ENCODE measurements at places on chromosomes 7 and 10.

DNA sequence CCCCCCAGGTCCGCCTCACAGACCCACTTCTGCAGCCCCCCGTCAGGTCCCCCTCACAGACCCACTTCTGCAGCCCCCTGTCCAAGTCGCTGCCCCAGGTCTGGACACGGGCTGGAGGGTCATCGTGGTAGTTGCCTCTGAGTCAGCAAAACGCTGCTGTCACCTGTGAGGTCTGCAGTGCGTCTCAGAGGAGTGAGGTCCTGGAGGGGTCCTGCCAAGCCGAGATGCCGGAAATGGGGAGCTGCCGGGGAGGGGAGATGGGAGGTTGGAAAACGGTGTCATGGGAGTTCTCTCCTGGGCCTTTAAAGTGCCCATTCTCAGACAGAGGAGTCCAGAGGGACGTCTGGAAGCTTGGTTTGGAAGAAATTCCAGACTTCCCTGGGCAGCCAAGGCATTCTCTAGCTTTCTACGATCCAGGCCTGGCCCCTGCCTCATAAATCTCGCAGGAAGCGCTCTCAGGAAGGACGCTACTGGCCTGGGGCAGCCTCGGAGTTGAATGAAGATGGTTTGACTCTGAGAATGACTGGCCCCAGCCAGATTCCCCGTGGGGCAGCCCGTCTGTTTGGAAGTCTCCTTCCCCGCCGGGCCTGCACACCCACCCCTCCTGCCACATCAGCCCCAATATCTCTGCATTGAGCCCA is 38.7 kb downstream of the CALML3 start:
- DNase-seq, result no peak

- no peak for DNase-seq
Measured at GRCh38 chr10:85917601-85918000, 449.0 kb downstream of the GRID1 start.

GRCh38 chr7:128192497-128193142 is 48.5 kb upstream of the LEP start:
- DNase-seq, result no peak

- no peak for DNase-seq
Measured at GRCh38 chr10:12396093-12396492, 46.7 kb downstream of the CAMK1D start.

- DNase-seq, result no peak
Measured at GRCh38 chr10:75540357-75540966, 109.0 kb downstream of the LRMDA start.

DNA sequence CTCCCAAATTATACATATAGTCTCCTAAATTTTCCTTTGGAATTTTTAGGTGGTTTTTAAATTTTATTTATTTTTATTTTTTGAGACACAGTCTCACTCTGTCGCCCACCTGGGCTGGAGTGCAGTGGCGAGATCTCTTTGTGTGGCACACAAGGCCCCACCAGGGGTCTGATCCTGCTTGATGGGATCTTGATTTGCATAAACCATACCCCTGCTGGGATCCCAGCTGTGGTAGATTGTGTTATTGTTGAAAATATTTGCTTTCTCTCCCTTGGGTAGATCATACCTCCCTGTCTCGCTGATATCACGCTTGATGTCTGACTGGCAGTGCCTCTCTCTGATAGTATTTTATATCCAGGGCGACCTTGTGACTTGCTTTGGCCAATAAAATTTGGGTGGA is 5.6 kb upstream of the MUC3A start:
- no peak for DNase-seq

- DNase-seq, result peak; percentile 41
Measured at GRCh38 chr10:92291921-92292845, 1.2 kb downstream of the MARCHF5 start.

GRCh38 chr10:130179640-130180039 is 43.4 kb downstream of the GLRX3 start:
- DNase-seq, result no peak

DNA sequence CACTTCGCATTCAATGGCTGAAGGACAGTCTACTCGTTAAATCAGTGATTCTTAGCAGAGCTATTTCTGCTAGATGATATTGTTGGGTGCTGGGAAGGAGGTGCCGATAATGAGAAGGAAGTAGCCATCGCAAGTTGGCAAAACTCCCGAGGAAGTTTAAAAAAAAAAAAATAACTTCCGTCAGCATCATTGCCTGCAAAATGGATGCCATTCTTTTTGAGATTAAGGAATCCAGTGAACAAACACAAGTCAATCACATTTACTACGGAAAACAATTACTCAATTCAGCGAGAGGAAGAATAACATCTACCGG is 74.4 kb upstream of the SFMBT2 start:
- DNase-seq, result no peak

DNA sequence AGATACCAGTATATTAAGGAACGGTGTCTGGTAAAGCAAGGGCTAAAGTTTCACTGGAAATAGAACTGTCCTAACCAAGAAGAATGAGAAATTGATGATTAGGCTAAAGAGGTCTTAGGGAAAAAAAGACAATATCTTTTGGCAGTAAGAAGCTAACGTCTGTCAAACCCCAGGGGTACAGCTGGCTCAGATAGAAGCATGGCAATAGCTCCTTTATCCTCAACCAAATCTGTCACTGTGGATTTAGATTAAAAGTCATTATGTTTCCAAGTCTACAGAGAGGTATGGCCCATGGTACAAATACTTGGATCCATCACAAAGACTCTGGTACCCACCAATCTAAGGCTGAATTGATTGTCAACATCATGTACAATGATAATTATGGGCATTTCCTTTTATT is 8.6 kb upstream of the SLC16A9 start:
- no peak for DNase-seq

GRCh38 chr7:113263749-113264148 is 145.4 kb upstream of the SMIM30 start:
- DNase-seq, result no peak

DNA sequence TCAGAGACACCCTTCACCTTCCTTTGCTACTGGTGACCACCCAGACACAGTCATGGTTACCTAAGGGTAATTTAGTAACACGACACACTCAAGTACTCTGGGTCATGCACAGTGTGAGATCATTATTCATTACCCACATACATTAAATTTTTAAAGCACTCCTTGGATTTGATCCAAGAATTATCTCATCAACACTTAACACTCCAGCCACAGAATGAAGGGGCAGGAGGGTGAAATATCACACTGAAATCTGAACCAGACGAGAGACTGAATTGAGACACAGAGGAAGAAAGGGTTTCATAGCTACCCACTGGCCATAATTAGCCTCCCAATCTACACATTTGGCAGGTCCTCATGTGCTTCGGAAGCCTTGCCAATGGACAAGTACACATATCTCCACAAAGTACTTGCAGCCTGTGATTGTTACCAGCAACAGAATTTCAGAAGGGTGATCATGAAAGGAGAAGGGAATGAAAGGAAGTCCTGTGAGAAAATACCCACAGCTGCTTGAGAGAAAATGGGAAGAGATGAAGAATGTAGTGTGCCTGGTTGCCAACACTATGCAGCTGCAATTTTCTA is 189.3 kb downstream of the POLR1F start:
- no peak for DNase-seq

GRCh38 chr10:58518775-58519174 is 6.1 kb downstream of the BICC1 start:
- DNase-seq, result no peak

GRCh38 chr10:44864051-44864450 is 47.1 kb upstream of the TMEM72 start:
- DNase-seq, result peak; percentile 31

DNA sequence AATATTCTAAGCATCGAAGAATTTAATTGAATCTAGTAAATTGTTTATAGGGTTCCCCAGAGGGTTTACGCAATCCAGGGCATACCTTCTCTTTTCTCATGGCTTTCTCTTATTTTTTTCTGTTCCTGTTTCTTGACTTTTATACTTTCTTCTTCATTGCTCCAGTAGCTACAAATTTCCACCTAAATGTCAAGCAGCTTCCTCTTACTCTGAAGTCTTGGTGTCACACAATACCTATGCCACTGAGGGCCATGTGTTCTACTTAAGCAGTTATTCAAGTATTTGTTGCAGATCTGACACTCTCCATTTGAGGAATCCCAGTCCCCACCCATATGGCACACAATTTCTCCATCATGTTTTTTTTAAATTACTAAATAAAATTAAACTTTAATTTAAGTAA is 343.1 kb upstream of the MBL2 start:
- no peak for DNase-seq

GRCh38 chr10:82674036-82674435 is 799.0 kb downstream of the NRG3 start:
- DNase-seq, result no peak

DNA sequence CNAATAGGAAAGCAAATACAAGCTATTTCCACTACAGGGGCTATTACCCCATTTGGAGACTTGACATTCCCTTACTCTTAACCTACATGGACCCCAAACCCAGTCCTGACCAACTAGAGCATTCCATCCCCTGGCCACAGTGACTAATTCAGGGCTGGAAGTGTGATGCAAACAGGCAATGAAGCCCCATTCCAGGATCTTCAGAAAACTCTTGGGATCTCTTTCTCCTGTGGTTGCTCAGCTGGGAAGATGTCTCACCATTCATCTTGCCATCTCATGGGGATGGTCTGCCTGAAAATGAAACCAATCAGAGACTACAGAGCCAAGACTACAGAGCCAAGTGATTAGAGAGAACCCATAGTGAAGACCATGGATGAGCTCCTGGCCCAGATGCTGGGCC is 206.2 kb downstream of the ZNF365 start:
- DNase-seq, result no peak

- DNase-seq, result no peak
Measured at GRCh38 chr7:35389636-35390035, 135.7 kb upstream of the TBX20 start.

DNA sequence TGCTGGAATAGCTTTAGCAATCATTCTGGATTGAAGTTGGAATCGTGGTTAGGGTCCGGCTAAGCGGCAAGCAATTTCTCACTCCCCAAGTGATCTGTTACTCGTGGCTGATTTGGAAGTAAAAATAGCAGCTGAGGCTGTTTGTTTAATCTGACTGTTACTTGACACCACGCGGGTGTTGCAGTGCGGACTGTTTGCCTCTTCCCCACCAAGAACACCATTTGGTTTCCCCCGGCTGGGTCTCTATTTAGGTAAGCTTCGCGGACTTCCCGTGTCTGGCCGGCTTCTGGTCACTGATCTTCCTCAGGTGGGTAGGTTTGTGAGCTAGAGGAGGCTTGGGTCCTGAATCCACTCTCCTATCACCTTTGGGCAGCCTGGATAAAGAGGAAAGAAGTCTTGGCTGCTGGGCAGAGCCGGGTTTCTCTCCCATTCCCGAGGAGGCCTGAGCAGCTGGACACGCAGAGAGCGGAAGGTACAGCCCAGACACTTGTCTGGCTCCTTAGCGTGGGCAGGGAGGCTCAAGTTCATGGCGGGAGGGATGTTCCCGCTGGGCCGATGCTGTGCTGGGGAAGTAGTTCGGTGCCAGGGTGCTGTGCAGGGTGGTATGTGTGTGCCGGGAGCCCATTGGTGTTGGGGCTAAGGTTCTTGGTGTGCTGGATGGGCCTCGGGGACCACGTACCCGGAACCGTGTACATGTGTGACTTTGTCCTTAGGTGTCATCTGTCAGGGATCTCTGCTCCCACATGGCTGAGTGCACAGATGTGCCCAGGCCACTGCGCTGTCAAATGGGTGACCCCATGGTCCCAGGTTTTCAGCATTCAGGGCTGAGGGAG is at the start of gene C10orf71:
TSS of gene C10orf71 (plus strand) at position 188 of the 833 bp plus-strand sequence. CDS start 23,376 bp downstream, outside the sequence.
- DNase-seq, result no peak

DNA sequence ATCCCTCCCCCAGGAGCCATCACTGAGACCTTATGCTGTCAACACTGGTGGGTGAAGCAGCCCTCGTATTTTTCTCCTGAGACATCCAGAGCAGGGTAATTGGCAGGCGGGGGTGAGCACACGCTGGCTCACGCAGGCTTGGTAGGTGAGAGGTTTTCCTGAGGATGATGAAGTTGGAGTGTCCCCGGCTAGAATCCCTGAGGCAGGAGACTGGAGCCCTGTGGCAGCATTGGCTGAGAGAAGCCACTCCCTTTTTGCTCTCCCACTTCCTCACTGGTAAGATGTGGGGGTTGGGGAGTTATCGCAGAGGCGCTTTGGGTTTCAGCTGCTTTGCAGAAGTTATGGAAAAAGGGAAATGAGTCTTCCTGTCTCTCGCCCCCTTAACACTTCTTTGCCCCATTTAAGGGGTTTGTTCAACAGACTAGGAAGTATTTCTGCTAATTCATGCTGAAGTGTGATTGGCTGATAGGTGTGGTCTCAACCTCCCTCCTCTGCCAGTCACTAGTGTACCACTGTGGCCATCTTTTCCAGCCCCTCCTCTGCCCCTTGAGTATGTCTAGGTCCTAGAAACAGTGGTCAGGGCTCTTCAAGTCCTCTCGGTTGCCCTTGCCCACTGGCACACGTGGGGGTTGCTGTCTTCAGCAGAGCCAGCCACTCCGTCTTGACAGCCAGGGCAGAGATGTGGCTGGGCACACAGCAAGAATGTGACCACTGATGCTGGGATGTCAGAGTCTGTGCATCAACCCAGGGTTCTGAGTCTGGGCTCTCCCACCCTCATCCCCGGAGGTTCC is 5.7 kb downstream of the ARPC1B start:
- peak; percentile 26 for DNase-seq

DNA sequence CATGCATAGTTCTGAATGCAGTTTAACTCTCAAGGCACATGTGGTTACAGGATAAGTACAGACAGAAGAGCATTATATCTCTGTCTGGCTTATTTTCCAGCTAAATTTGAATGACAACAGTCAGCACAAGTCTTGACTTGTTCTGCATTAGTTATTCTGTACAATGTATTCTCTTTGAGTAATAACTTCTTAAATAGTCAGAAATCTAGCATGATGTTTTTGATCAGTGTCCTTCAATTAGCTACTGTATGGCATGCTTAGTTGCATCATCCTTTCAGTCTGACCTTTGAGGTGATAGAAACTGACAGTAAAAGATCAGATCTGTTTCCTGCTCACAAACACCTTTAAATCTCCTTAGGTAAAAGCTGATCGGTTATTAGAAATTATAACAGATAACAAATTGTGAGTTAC is 118.1 kb downstream of the ARL4A start:
- DNase-seq, result no peak

DNA sequence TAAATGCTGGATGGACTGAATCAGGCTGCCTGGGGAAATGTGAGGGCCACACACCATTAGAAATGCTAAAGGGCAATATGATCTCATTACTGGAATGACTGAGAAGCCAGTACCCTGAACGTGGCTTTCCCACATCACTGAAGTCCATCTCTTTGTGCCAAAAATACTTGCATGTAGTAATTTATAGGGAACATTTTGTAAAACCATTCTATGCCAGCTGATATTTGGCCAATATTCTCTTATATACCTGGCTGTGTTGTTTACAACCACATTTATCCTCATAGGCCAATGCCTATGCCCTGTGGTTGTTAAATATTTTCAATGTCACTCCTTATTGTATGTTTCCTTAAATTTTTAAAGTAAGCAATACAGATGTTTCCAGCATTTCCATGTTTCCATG is 111.6 kb downstream of the C10orf90 start:
- DNase-seq, result no peak

- DNase-seq, result no peak
Measured at GRCh38 chr7:31642681-31643115, 44.3 kb upstream of the PPP1R17 start.

GRCh38 chr10:70233109-70233938 is at the start of gene PPA1:
Gene PPA1, minus strand, starts transcription at chr10:70233429. Its CDS starts 102 bp downstream, at chr10:70233327.
- DNase-seq, result peak; percentile 100
